ENCODE measurements at places on chromosomes 2 and 18.

GRCh38 chr2:72289283-72289682, 141.6 kb upstream of the CYP26B1 start:
- no peak for DNase-seq

GRCh38 chr18:59996370-59996966, 96.7 kb downstream of the PMAIP1 start:
- peak; percentile 39 for DNase-seq

GRCh38 chr18:67508146-67508545, 8.4 kb downstream of the DSEL start:
- no peak for DNase-seq

- no peak for DNase-seq
These were observed 59.3 kb downstream of the PRKRA start for GRCh38 chr2:178391701-178392100.

DNA sequence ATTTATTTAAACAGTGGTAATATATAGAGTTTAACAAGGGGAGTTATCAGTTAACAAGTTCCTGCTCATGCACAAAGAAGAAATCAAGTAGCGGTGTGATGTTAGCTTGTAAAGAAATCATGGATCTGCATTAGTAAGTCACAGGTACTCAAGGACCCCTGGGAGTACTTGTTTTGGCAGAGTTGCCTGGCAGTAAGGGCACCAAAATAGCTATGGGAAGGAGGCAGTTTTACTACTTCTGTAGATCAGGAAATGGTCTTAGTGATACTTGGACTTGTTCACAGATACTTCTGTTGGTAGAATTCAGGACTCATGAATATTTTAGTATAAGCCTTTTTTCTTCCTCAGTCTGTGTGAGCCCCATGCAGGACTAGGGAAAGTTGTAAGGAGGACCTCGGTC, 107.3 kb upstream of the IL1R2 start:
- no peak for DNase-seq

DNA sequence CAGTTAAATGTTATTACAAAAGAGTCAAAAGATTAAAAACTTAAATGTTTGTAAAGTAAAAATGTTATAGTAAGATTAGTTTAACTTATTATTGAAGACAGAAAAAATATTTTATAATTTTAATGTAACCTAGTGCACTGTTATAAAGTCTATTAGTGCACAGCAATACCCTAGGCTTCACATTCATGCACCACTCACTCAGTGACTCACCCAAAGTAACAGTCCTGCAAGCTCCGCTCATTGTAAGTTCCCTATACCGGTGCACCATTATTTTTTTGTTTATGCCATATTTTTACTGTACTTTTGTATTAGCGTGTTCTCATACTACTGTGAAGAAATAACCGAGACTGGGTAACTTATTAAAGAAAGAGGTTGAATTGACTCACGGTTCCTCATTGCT, 759.7 kb upstream of the CDH7 start:
- DNase-seq: no peak

DNA sequence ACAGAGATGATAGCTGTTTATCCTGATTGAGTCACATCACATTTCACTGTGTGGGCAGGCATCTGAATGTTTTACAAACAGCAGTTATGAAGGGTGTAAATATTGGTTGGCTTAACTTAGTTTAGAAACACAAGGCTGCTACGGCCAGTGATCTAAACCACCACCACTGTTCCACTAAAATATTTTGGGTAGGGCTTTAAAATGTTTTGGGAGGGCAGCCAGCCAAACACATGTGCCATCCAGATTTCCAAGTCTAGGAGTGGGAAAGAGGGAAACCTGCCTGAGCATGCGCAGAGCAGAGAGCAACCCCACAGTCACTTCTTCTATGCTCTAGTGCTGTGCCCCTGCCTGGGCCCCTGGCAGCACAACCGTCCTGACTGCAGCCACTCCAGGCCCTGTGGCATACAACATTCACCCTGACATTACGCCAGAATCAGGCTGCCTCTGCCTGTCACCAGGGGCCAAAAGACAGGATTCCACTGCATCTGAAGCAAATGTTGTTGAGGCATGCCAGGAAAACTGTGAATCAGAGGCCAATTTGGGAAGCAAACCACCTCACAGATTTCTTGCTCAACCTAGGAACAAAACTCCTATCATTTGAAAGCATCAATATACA, 74.8 kb upstream of the COL5A2 start:
- DNase-seq: no peak

DNA sequence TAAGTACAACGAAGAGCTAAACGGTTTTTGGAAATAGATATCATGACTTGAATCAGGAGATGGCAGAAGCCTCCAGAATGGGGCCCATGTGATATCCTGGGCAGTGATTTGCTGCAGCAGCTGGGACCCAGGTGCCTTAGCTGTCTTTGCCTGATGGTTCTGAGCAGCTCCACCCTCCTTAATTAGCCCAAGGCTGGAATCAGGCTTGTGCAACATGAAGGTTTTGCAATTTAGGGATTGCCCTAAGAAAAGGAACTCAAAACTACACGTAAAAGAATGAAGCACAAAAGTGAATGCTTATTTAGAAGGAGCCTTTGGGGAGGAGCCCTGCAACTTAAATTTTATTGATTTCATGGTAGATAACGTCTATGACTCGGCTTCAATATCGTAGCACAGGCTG, 17.3 kb upstream of the CNDP2 start:
- DNase-seq: no peak

GRCh38 chr2:147863835-147864234, 19.0 kb downstream of the ACVR2A start:
- no peak for DNase-seq

GRCh38 chr2:31247711-31248110, 13.8 kb downstream of the EHD3 start:
- DNase-seq: no peak

- DNase-seq: no peak
These were observed 323.2 kb downstream of the PLCL1 start for GRCh38 chr2:198127627-198128026.

DNA sequence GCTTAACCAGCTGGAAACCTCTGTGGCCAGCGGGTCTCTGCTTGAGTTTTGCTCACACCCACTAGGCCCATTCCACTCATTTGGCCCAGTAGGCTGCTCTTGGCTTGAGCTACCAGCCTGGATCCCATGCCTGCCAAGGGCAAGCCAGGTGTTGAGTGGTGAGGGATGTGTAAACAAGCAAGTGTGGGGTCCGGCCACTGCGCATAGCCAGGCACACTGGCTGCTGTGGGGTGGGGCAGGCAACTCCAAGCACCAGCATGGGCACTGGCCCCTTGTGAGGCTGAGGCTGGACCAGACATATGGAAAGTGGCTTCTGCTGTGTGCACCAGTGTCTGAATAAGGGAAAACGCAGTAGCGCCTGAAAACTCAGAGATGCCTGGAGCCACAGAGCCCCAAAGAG, 732.7 kb downstream of the NR4A2 start:
- DNase-seq: no peak

GRCh38 chr2:224442071-224442967, 40.4 kb upstream of the FAM124B start:
- no peak for DNase-seq

All from NCI-H2107 (cell line).